ENCODE measurements at places on chromosomes 5 and 9.

DNA sequence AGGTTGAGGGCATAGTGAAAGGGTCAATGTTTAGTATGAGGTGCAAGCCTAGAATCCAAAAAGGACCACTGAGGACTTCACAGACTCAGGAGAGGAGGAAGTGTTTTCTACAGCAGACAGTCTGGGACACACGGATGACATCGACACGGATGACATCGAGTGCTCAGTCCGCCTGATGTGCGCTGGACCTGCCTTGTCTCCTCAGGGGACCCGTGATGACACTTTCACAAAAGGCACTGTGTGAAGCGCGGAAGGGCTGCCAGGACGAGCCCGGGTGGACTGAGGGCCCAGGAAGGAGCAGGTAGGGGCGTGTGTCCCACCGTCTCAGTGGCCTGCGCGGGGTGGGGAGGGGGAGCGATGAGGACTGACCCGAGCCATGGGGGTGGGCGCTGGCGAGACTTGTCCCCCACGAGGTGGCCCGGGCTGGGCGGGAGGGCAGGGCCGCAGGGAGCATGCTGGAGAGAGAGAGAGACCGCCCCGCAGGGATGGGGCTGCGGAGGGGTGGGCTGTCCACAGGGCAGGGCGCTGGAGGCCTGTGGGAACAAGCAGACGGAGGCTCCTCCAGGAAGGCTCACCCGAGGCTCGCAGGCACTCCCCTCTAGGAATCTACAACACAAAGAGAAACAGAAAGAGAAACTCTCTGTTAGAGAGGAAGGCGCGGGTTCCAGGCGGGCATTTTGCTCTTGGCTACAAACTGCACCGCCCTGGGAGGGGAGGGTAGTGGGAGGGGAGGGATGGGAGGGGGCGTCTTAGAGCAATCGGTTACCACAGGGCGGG is 54.9 kb downstream of the USP20 start:
- no peak for DNase-seq

DNA sequence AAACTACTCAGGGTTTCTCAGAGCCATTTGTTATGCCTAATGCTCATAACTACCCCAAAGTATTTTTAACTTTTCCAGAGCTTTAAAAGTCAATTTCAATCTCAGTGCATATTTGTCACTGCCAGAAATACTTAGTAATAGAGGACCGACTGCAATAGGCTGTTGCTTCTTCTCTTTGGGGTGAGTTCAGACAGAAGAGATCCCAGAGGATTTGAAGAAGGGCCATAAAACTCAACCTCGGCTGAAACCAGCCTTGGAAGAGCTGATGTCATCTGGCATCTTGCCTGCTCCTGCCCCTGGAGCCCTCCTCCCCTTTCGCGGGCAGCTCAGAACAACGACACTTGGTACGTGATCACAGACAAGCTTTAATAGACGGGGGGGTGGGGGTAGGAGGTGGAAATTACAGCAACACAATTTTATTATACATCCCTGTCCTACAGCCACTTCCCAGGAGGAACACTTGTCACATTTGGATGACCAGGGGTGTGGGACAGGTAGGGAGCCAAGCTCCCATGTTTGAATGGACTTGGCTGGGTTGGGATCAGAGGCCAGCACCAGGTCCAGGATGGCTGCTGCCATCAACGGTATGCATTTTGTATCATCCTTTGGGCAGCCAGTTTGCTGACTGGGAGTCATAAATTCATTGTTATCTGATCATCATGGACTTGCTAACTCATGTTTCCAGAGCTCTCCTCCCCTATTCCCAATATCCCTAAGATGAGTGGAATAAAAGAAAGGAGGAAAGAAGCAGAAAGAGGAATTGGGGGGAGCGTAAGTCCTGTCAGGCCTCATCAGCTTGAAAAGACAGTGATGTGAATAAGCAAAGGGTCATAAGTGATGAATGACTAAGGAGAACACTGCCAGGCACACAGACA is 186.6 kb upstream of the PANK3 start:
- DNase-seq, result no peak

- no peak for DNase-seq
Observed at GRCh38 chr9:133274236-133275104, 531 bp downstream of the ABO start.

DNA sequence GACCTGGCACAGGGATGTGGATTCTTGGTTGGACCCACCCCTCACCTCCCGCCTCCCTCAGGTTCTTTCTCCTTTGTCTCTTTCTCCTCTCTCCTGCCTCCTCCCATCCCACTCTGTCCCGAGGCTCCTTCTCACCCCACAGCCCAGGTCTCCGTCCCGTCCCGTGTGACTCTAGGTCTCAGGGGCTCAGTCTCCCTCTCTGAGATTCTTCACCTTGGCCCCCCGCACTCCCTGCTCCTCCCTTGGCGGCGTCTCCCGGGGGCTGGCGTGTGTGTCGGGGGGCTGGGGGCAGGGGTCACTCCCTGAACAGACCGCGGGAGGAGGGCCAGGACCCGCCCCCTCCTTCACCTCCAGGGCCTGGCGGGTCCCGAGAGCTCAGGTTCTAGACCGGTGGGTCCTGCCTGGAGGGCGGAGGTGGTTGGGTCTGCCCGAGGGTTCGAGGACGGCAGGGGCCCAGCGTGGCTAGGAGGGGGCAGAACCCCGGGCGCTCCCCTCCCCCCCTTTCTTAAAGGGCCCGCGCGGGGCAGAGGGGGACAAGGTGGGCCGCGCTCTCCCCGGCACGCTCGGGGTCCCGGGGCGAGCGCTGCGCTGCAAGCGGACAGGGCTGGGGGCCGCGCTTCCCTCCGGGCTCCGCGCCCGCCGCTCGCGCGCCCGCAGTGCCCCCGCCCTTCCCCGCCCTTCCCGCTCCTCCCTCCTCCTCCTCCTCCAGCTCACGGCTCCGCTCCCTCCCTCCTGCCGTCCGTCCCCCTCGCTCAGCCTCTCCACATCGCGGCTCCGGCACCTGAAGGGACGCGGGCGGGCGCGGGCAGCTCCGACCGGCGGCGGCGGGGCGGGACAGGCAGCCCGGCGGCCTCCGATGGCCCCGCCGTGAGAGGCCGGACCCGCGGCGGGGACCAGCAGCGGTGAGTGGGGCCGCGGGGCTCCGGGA is at the start of gene PSD2:
PSD2 (plus strand) TSS at position 735 of the 928 bp plus-strand sequence. CDS start 13,633 bp downstream, outside the sequence.
- DNase-seq, result no peak

DNA sequence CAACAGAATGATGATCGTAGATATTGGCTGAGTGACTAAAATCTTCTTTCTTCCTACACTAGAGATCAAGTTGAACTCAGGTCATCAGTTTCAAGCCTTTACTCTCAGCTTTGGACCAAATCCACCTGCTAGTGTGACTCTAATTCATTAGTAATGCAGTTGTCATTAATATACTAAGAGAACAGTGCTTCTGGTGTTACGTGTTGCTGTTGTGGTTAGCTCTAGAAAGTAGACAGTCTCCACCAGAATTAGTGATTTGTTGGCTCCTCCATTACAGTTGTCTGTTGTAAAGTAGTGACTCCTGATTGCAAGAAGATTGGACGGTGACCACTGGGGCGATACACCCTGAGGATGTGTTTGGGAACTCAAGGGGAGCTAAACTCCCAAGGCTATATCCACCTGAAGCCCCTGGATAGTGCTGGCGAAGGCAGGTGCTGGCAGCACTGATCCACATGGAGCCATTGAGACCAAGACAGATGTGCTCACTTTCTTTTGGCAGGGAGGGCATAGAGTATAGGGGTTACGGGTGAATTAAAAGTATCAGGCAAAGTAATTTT is 3.1 kb downstream of the CAMK4 start:
- DNase-seq, result no peak

- no peak for DNase-seq
Observed at GRCh38 chr5:51479840-51480239, 96.6 kb downstream of the ISL1 start.

GRCh38 chr5:171595801-171596231 is 176.4 kb downstream of the FGF18 start:
- peak; percentile 67 for DNase-seq

GRCh38 chr9:84811072-84811750 is 141.7 kb downstream of the NTRK2 start:
- DNase-seq, result no peak

DNA sequence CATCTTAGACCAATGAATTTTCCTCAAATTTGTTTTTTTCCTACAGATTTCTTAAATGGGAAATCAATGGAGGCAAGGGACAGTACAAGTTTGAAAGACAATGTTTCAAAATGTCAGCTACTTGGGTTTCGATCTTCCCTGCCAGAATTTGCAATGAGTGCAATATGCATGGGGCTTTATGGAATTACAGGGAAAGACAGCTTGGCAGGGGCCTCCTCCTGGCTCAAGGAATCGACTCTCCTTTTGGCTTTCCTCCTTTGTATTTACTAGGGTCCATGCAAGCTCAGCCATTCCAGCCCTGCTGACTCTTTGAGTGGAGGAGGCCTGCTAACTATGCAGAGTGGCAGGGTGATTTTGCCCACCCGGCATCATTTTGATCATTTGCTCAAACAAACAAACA is 63.2 kb downstream of the MED27 start:
- no peak for DNase-seq

GRCh38 chr9:87671478-87671877 is 54.4 kb upstream of the CTSL start:
- DNase-seq, result no peak

GRCh38 chr5:175824676-175825075 is 46.7 kb upstream of the CPLX2 start:
- DNase-seq, result no peak

- DNase-seq, result no peak
Observed at GRCh38 chr5:140202078-140202477, 27.1 kb downstream of the CYSTM1 start.

DNA sequence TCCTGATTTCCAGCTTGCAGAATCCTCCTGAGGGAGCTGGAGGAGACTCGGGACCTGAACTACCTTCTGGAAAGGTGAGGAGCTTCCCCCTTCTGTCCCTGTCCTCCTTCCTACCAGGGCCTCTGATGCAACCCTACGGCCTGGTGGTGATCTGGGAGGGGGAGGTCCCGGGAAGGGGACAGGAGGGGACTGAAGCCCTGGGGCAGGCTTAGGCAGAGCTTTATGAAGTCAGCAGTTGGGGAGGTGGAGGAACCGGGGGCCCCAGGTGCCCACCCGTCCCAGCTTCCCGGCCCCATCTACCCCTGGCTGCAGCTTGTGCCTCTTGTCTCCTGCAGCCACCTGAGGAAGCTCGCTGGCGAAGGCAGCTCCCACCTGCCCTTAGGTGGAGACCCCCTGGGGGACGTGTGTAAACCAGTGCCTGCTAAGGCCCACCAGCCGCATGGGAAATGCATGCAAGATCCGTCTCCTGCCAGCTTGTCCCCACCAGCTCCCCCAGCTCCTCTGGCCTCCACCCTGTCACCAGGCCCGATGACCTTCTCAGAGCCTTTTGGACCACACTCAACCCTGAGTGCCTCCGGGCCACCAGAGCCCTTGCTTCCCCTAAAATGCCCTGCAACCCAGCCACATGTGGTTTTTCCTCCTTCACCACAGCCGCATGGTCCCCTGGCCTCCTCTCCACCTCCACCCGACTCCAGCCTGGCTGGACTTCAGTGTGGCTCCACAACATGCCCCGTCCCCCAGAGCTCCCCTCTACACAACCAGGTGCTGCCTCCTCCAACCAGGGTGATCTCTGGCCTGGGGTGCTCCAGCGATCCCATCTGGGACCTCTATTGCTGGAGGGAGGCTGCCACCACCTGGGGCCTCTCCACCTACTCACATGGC is 2.1 kb downstream of the SPATA31E1 start:
- no peak for DNase-seq

GRCh38 chr5:179526978-179527377 is 23.4 kb upstream of the RUFY1 start:
- no peak for DNase-seq

DNA sequence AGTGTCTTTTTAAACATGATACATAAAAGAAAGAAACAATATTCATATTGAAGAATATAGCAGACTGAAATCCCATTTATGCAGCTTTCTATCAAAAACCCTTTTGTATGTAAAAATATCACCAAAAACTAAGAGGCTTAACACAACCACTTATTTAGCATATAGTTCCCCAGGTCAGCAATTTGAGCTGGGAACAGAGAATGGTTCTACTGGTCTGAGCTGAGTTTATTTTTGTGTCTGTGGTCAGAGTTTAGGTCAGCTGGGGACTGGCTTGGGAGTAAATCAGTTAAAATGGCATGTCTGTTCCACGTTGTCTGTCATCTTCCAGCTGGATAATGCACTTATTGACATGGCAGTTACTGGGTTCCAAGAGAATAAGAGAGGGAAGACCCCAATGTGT is 165.0 kb downstream of the TMEM232 start:
- no peak for DNase-seq

DNA sequence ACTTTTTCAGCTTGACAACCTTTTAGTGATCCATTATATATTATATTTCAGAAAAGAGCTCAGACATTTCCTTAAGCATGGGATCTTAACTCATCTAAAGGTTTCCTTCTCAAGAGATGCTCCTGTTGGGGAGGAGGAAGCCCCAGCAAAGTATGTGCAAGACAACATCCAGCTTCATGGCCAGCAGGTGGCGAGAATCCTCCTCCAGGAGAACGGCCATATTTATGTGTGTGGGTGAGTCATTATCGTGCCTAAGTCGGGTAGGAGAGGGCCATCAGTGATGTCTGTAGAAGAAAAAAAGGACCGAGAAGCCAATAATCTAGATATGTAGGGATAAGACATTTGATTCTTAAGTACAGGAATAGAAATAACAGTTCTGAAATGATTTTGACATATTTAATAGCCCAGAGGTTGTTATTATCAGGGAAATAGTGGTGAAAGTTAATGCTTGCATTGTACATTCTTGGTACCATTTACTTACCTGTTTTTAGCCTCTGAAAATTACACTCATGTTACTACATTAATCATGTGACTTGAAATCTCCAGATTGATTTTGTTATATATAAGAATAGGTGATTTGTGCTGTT is 28.2 kb downstream of the MTRR start:
- peak; percentile 76 for DNase-seq

GRCh38 chr9:125487842-125488241 is 219.2 kb downstream of the MAPKAP1 start:
- no peak for DNase-seq
